ENCODE measurements at places on chromosomes 16 and 17. TPM values are rescaled to one million over a fixed set of nuclear protein-coding genes. Genes with fewer than 3 reads are reported as not detected.

GRCh38 chr16:11308493-11309283 is 27.6 kb upstream of the PRM1 start:
- no peak for DNase-seq

- no peak for DNase-seq
These were observed 73.4 kb downstream of the ZNF778 start for GRCh38 chr16:89290887-89291286.

DNA sequence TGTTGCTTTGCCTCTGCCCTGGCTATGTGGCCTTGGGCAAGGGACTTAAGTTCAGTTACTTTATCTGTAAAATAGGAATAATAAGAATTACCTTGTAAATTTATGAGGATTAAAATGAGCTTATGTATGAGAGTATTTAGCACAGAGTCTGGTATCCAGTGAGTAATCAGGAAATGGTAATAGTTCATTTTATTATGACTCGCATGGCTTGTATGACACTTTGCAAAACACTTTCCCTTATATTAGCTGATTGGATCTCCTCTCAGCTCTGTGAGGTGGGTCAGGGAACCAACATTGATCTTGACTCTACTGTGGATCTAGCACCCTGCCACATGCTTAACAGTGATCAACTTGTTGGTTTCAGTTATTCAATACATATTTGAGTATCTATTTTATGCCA is 8.3 kb upstream of the CDH3 start:
- no peak for DNase-seq

GRCh38 chr17:13575922-13576419 is 25.8 kb downstream of the HS3ST3A1 start:
- no peak for DNase-seq

GRCh38 chr17:48163809-48164208 is 56.2 kb downstream of the SNX11 start:
- no peak for DNase-seq

- no peak for DNase-seq
These were observed 1.4 kb upstream of the PRPF8 start for GRCh38 chr17:1686086-1686485.

GRCh38 chr17:55216888-55217287 is 47.9 kb upstream of the HLF start:
- DNase-seq: no peak

DNA sequence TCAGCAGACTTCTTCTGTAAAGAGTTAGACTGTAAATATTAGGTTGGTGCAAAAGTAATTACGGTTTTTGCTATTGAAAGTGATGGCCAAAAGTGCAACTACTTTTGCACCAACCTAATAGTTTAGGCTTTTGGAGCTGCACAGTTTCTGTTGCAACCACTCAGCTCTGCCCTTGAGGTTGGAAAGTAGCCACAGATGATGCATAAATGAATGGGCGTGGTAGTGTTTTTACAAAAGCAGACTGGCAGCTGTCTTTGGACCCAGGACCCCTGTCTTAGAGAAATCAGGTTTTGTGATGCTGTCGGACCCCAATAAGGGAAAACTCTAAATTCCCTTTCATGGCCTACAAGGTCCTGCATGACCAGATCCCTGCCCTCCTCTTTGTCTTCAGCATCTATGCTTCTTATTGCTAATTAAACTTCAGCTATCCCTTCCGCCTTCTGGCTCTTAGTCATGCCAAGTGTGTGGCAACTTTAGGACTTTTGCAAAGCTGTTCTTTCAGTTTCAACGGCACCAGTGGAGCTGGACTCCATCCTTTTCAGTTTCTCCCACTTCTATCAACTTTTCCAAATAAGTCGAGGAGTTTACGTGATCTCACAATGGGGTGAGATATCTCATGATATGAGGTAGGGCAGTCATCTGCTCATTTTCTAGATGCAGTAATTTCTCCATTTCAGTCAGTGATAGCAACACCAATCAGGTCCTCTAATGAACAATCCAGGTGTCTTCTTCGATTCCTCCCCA is 232.3 kb downstream of the XYLT1 start:
- peak; percentile 56 for DNase-seq

- no peak for DNase-seq
These were observed 68.8 kb upstream of the FBXO47 start for GRCh38 chr17:39036009-39036408.

- peak; percentile 68 for DNase-seq
These were observed 8.6 kb downstream of the LGALS3BP start for GRCh38 chr17:78970834-78971755.

DNA sequence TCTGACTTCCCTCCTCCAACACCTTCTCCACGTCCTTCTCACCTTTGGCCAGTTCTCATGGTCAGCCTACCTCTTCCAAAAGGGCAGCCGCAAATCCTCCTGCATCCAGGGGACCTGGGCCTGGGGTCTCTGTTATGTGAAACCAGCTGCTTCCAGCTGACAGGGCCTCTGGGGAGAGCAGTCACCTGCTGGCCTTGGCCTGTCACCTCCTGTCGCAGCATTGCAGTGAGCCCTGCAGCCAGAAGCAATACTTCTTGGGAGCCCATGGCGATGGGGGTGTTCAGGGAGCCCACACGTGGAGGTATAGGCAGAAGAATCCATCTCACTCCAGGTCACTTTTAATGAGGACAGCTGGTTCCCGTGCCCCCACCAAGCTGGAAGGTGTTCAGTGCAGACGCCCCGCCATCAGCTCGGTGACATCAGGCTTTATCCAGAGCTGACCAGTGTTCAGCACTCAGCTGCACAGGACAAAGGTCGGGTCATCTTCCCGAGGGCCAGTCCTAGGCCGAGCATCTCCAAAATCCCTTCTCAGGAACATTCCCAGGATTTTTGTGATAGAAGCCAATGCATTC is 1.7 kb upstream of the SLC47A2 start:
- DNase-seq: no peak

DNA sequence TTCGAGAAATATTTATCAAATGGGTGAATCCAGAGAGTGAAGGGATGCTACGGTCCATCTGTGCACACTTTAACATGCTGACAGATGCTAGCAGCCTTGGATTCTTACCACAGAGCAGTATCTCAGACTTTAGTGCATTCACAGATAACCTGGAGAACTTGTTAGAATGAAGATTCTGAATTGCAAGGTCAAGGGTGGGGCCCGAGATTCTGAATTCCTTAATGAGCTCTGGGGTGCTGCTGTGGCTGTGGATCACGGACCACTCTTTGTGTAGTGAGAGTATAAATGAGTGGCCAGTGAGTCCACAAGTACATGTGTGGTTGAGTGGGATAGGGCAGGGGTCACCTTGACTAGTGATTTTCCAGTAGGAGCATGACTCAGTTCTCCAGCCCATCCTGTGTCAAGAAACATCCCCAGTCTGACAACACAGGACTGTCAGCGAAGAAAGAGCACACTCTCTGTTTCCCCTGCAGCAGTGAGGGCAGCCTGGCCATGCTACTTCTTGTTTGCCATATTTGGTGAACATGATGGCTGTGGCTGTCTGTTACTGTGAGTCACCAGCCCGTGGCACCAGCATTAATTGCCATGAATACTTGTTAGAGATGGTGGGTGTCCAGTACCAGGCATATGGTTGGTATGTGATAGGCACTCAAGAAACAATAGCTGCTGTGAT is 13.0 kb upstream of the SALL1 start:
- DNase-seq: no peak

- DNase-seq: no peak
These were observed 53.6 kb downstream of the GPRC5B start for GRCh38 chr16:19830902-19831560.

GRCh38 chr17:79145548-79145947 is 70.9 kb downstream of the ENGASE start:
- no peak for DNase-seq

DNA sequence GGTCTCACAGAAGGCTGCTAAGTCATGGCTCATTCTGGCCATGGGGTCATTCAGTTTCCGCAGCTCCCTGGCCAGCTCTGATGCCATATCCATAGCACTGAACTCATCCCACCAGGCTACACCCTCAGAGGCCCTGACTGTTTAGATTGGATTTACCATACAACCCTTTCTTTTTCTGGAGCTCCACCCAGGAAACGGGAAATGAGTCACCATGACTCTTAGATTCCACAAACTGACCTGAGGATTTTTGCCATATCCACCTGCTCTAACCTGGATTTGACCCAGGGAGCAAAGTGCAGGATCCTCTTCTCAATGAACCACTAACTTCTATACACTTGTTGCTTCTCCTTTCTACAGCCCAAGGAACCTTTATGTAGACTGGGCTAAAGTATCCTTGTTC is 20.3 kb upstream of the CALB2 start:
- no peak for DNase-seq

DNA sequence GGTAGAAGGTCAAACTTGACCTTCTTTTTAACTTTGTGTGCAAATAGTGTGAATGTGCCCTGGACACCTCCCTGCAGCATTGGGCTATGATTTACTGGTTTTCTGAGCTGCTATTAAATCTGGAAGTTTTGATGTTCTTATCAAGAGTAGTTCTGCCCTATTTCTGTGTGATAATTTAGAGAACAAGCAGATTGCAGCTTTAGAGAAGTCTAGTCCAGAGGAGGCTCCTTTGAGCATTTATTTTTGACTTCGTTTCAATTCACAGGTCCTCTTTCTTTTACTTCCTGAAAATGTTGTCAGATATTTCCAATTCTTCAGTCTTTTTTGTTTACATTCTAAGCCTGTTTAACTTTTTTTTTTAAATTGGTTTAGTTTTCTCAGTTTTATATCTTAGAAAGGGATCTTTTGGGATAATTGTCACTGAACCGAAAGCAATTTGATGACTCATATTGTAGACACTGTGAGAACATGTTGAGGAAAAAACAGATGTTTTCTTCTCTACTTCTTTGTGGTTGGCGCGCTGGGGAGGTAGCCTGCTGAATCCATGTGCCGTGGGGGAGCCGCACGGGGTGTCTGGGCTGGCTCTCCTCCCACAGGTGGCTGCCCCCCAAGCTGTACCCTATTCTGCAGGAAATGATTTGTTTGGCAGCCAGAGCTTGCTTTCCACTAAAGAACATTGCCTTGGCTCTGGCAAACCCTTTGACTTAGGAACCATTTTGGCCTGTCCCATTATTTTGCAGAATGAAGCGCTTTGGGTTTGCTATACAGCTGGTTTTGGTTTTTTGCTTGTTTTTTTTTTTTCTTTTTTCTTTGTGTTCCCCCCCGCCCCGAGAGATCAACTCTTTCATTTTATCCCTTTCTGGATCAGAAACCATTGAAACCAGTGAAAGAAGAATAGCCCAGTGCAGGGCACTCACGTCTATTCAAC is 53.4 kb downstream of the MFSD11 start:
- DNase-seq: peak; percentile 34

GRCh38 chr17:65085397-65085796 is 28.9 kb upstream of the GNA13 start:
- no peak for DNase-seq

DNA sequence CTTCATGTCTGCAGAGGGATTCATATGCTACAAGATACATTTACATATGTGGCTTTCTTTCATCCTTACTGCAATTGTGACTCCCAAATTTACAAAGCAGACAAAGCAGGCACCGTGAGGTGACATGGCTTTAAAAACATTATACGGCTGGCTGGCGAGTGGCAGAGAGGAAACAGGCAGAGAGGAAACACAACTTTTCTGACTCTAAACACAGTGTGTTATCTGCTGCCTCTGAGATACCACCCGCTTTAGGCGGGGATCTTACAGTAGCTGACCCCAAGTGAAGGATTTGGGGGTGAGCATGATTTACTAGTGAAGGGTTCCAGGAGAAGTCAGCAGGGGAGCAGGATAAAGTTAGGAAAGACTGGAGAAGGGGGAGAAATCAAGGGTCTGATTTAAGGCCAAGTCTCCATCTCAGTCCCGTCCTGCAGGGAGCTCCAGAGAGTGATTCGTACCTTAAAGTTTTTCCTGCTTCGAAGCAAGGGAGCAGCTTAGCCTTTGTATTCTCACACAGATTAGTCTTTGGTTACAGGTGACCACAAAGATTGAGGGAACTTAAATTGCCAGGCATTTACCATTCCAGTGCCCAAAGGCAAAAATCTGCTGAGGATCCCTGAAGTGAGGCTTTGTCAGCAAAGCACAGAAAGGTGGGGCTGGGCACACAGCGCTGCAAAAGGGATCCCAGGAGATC is 355.0 kb downstream of the GRIN2A start:
- DNase-seq: no peak

DNA sequence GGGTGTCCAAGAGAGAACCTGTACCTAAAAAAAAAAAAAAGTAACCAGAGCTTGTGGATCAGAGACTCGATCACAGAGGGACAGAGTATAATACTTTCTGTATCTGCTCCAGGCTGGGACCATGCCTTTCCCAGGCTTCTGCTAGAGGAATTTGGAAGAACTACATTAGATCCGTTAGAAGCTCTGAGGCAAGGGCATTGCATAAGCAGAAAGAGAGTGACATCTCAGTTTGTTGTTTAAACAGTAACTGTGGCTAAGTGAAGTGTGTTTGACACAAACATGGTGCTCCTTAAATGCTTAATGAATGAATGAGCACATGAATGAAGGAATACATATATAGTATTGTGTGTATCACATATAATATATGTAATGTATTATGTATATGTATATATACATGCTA is 131.2 kb downstream of the HS3ST3B1 start:
- no peak for DNase-seq

- DNase-seq: no peak
These were observed 45.1 kb downstream of the YPEL2 start for GRCh38 chr17:59376506-59376905.

Gene TMEM106A
- 9.0 TPM for total RNA-seq

Gene CDH16
- not detected for total RNA-seq

Gene PPP1R27
- not detected for total RNA-seq

Gene CCDC200
- not detected for total RNA-seq

Gene PRSS53
- total RNA-seq: 3.1 TPM

Gene GRIN2C
- not detected for total RNA-seq

Gene ST6GALNAC1
- total RNA-seq: not detected

Gene KCNJ2
- total RNA-seq: not detected

Gene SYT17
- not detected for total RNA-seq

Gene HP
- total RNA-seq: not detected

Gene GNAO1
- 0.96 TPM for total RNA-seq

Gene RAD51D
- total RNA-seq: 25.8 TPM

Gene APRT
- total RNA-seq: 241 TPM

Gene SAMD14
- total RNA-seq: 0.66 TPM

Gene RAB37
- total RNA-seq: 1.8 TPM

Gene CES4A
- 3.5 TPM for total RNA-seq

Gene NARF
- 49.9 TPM for total RNA-seq

Gene ANKRD40CL
- total RNA-seq: not detected

Gene OR3A3
- total RNA-seq: not detected

All from activated naive CD8-positive, alpha-beta T cell treated with anti-CD3 and anti-CD28 coated beads for 36 hours (primary cell).